ENCODE measurements at places on chromosomes 7 and 10.

- no peak for DNase-seq
These were observed 42.4 kb downstream of the MTURN start for GRCh38 chr7:30177186-30177585.

- no peak for DNase-seq
These were observed 783.8 kb downstream of the NXPH1 start for GRCh38 chr7:9217204-9217603.

DNA sequence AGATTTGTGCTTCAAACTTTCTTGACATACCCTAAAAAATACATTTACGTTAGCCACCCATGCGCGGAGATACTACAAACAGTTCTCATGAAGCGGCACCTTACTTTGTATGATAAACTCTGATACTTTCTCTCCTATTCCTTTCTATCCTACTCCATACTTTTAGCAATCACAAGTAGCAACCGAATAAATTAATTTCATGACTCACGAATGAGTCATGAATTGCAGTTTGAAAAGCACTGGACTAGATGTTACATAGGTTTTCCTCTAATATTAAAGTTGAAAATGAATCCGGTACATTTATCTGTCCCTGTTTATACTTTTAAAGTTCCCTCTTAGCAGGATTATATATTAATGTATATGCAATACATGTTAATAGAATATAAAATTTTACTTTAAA lies 67.6 kb downstream of the CUBN start:
- no peak for DNase-seq

DNA sequence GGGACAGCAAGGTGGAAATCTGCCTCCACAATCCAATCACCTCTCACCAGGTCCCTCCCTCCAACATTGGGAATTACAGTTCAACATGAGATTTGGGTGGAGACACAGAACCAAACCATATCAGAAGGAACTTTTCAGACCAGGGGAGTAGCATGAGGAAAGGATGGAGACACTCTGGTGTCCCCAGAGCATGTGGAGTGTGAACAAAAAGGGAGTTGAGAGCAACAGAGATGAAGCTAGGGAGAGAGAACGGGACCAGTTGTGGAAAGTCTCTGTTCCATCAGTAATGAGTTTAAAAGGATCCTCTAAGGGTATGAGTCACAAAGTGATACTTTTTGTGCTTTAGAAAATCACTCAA lies 382.0 kb downstream of the SFMBT2 start:
- no peak for DNase-seq

- DNase-seq = no peak
These were observed 6.5 kb upstream of the EIF5AL1 start for GRCh38 chr10:79505829-79506228.

DNA sequence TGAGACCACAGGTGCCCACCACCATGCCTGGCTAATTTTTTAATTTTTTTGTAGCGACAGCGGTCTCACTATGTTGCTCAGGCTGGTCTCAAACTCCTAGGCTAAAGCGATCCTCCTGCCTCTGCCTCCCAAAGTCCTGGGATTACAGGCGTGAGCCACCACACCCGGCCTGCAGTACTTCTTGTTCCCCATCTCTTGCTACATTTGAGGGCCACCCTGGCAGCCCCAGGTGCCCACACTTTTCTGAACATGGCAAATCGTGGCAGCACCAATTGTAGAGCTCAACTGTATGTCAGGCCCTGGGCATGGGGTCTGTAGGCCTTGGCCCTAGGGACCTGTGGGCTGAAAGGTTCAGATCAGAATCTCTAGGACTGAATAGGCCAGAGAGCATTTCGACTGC lies 25.1 kb upstream of the LIMK1 start:
- DNase-seq = no peak

DNA sequence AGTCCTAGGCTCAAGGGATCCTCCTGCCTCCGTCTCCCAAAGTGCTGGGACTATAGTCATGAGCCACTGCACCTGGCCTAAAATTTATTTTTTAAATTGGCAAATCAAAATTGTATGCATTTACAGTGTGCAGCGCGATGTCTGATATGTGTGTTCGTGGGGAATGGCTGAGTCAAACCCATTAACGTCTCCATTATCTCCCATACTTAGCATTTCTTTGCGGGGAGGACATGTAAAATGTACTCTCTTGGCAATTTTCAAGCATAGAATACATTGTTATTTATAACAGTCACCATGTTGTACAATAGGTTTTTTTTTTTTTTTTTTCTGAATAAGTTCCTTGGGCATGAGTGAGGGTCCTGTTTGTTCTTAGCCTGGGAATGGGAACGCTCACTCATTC lies 3.8 kb downstream of the TMEM184A start:
- no peak for DNase-seq

- DNase-seq = no peak
These were observed 627.6 kb upstream of the PHF14 start for GRCh38 chr7:10346032-10346431.

- DNase-seq = no peak
These were observed 10.9 kb downstream of the TRDMT1 start for GRCh38 chr10:17190602-17191001.

DNA sequence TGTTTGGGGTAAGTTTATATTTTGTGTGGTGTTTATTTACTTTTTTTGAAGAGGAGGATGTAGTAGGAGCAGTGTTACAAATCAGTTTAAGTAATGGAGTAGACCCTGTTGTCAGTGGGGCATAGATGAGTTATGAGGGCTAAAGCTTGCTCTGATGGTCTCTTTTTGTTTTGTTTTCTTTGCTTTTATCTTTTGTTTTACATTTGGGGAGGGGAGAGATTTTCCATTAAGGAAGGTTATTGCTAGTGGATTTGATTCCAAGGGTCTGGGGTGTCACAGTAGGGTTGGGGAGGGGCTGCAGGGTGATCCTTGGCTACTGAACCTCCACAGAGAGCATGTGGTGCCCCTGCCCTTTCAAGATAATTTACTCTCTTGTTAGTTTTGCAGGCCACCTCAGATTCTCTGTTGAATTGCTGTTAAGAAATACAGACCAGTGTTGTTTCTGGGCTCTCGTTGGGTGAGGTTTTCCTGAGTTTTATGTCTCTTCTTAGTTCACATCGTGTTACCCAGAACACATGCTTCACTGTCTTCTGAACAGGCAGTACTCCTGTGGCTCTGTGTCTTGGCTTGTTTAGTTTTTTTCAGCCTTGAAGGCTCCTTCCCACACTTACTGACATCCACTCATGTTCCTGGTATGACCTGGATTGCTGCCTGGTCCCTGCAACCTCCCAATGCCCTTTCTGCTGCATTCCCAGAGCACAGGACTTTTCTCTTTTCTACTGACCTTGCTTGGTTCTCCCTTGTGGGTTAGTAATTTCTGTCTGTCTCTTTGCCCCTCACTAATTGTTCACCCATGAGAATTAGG lies 4.2 kb downstream of the KIFBP start:
- no peak for DNase-seq

DNA sequence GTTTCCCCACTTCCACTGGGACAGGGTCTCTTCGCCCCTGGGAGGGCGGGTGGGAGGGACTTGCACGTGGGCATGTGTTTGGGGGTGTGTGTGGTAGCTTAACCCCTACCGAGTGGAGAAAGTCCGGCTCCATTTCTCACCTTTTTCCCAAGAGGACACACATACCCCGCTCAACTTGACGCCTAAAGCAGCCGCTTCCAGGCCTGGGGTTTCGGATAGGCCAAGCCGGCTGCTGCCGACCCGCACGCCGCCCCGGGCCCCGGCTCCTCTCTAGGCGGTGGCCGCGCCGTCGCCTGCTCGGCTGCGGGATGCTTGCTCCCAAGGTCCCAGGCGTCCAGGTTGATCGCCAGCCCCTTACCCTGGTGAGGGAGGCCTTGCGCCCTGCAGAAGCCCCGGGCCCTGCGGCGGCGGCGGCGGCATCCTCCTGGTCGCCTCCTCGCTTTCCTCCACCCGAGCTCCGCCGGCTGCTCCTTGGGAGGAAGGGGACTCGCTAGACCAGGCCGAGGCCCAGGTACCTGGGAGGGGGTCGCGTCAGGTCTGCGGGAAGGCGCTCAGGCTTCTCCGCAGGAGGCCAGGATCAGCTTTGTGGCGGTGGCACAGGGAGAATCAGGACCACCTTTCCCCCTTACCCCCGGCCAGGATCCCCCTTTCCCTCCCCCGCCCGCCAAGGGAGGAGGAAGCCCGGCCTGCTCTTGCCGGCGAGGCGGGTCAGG lies 3.2 kb upstream of the GATA3 start:
- DNase-seq = no peak

GRCh38 chr7:107860981-107861652 lies 29.9 kb upstream of the DLD start:
- DNase-seq = no peak

- DNase-seq = no peak
These were observed 500.0 kb downstream of the TYW1 start for GRCh38 chr7:67496589-67496988.

DNA sequence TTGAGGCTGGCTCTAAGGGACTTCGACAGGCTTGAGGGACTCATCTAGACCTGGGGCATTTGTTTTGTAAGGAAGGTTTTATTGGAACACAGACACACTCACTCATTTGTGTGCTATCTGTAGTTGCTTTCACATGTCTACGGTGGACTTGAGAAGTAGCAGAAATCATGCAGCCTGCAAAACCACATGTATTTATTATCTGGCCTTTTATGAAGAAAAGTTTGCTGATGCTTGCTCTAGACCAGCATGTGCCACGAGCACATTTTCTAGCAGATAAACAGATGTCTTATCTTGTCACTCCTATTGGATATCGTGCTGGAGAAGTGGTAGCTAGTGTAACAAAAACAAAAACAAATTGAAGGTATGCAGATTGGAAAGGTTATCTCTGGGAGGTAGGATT lies 9.8 kb downstream of the UPP1 start:
- no peak for DNase-seq

- DNase-seq = no peak
These were observed 101.0 kb downstream of the CABCOCO1 start for GRCh38 chr10:61763778-61764177.

- no peak for DNase-seq
These were observed 16.1 kb downstream of the GNAI1 start for GRCh38 chr7:80150611-80151273.

DNA sequence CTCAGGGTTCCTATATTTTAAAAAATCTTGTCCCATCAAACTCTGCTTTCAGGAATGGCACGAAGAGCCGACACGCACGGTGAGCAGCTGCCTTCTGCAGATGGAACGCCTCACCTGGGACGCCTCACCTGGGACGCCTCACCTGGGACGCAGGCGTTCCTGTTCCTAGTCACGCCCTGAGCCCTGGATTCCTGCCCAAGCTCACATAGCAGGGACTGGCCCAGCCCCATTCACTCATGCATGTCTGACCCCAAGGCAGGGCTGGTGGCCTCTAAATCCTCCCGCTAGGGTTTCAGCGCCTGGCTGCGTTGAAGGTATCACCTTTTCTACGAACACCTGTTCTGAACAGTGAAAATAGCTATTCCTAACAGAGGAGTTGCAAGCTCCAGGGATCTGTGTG lies 49.8 kb downstream of the CARD11 start:
- no peak for DNase-seq

DNA sequence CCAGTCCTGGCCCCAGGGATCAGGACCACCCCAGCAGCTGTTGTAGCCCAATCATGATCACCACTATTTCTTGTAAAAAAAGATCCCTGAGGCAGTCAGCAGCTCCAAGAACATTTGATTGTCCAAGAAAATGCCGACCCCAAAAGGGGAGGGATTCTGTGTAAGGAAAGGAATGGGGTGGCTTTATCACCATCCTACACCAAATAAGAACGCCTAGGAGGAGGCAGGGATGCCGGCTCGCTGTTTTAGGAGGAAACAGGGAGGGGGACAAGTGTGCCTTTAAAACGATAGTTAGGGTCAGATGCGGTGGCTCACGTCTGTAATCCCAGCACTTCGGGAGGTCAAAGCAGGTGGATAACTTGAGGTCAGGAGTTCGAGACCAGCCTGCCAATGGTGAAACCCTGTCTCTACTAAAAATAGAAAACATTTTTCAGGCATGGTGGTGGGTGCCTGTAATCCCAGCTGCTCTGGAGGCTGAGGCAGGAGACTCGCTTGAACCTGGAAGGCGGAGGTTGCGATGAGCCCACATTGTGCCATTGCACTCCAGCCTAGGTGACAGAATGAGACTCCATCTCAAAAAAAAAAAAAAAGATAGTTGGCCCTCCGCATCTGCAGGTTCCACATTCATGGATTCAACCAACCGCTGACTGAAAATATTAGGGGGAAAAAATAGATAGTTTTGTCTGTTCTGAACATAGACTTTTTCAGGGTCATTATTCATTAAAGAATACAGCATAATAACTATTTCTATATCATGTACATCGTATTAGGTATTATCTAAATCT lies 63.6 kb downstream of the PDIA4 start:
- DNase-seq = no peak

DNA sequence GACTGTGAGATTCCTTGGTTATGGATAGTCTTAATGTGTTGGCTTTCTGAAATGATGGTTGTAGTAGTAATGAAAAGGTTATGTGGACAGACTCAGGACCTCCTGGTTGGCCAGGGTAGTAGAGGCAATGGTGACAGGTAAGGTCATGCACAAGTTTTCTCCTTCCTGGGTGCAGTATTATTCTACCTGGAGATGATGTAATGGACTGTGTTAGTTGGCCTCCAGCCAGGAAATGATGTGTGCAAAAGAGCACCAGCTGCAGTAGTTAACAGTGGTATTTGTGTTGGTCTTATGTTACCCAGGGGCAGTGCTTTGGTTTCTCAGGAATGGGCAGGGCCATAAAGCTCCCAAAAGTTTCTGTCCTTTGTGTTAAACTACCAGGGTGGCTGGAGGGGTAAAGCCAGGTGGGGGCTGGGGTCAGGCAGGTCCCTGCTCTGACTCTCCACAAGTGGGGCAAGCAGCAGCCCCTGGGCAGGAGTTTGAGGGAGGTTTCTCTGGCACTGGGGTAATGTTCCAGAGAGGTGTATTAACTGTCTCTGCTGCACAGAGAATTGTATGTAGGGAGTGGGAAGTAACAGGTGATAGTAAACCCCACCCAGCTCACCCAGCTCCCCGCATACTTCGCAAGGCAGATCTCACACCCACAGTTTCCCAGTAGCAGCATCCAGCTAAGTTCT lies 36.3 kb downstream of the GPR22 start:
- no peak for DNase-seq

DNA sequence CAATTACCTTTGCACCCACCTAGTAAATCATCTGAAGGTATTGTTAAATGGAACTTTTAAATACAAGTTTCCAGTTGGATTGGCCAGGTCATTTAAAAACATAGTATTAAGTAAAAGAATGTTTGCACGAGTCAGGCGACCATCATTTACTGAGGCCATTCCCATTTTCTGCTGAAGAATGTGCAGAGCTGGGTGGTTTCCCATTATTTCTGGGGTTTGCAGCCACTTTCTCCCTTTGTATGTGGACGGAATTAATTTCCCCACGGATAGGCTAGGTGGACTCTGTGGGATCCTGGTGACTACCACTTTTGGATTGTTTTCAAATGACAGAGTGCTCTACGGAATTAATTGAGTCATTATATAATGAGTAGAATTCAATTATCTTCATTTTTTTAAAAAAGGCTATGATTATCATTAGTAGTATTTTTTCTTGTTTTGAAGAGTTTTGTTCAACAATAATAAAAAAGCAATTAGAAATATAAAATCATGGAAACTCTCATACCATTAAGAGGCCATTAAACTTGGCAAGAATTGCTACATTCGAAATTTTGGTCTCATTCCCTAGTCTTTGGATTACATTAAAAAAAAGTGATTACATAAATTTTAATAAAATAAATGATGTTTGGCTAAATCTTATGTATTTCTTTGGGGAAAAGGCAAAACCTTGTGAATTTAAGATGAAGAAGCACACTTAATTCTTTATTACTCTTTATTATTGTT lies 120.4 kb upstream of the FZD8 start:
- DNase-seq = no peak

- no peak for DNase-seq
These were observed 4.3 kb upstream of the KAT6B start for GRCh38 chr10:74822101-74822500.
